ENCODE measurements at places on chromosomes 5 and 9.
A peak's percentile ranks its signal among the peaks of the same experiment; 100 is the strongest.

DNA sequence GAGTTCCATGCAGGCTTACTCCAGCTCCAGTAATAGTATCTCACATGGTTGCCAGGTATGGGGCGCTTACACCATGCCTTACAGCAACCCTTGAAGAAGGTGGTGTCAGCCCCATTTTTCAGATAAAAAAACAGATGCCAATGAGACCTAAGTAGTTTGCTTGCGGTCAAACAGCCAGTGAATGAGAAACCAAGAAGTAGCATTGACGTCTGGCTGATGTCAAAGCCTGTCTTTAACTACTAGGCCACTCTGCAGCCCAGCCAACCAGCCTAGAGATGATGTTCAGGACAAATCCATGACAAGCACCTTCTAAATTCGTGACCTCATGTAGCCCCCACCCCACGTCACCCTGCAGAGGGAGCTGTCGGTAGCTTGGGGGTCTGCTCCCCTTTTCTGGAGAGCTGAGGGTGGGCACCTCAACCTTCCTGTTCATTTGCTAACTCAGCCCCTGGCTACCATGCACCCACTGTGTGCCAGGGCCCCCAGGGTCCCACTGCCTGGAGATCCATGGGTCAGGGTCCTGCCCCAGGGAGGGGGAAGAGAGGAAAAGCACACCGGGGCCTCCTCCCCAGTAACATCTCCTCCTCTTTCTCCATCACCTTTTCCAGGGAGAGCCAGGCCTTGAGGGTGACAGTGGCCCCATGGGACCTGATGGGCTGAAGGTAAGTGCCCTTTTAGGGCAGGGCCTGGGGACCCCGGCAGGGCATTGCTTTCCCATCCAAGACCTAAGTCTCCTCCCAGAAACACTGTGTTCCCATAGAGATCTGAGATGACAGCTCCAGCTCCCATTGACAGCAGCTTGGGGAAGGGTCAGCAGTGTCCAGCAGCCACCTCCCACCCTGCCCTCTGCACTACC lies 52.5 kb upstream of the ORM1 start:
- no peak for DNase-seq

GRCh38 chr5:103375350-103375749 lies 116.8 kb downstream of the MACIR start:
- DNase-seq: no peak

DNA sequence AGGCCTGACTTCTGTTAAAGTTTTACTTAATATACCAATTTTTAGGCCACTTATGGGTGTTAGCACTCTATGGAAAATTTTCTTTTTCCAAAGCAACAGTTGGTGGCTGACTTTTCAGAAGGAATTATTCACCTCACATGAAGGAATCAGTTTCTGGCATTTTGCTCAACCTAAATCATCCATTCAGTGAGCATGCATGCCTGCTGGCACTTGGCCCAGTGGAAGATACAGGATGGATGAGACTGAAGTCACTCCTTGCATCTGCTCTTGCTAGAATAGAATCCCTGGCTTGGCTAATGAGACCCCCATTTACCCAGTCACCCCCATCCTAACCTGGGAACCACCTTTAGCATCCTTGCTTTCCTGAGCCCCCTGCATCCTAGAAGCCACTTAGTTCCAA lies 131.7 kb downstream of the WDR41 start:
- no peak for DNase-seq

DNA sequence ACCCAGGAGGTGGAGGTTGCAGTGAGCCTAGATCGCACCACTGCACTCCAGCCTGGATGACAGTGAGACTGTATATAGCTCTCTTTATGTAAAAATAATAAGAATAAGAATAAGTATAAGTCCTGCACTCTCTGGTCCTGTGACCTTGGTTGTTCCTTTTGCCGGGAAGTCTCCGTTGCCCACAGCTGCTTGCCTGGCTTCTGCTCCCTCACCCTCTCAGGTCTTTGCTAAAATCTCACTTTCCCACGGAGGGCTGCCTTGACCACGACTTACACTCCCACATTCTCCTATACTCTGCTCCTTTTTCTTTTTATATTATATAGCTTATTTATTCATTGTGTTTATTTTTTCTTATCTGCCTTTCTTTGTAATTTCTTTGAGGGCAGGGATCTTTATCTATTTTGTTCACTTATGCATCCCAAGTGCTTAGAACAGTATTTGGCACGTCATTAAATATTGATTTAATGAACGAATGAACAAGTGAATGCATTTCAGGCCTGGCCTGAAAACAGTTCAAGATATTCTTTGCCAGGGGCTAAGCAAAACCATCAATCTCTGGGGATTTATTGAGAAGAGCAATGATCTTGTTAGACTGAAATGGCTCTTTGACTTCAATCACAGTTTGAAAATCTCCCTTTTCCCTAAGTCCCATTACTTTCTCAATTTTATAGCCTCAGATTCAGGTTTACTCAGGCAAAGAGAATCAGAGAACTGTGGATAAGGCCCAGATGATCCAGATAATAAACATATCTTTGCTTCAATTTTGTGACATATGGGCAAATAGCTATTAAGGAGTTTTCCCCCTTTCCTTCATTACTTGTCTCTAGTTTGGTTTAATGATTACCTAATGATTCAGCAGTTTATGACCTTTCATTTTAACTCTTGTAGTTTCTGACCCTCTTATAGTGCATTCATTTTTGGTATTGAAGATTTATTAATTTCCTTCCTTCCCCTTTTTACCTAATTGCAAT lies 60.8 kb upstream of the TMC1 start:
- DNase-seq: peak; percentile 34

DNA sequence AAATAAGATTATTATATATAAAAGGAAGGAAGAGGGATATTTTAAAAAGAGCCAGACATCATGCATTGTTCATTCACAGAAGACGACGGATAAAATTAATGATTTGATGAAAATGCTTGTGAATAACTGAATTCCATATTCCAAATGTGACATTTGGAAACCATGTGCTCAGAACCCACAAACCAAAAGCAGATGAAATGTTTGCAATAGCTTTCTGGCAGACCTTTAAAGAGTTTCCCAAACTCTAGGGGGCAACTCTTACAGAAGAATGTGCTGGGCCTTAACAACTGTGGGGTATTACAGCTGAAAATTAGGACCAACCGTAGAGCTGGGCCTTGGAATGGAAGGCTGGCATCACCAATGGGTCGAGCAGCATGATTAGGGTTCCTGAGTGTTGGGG lies 471.0 kb downstream of the EFNA5 start:
- DNase-seq: no peak

DNA sequence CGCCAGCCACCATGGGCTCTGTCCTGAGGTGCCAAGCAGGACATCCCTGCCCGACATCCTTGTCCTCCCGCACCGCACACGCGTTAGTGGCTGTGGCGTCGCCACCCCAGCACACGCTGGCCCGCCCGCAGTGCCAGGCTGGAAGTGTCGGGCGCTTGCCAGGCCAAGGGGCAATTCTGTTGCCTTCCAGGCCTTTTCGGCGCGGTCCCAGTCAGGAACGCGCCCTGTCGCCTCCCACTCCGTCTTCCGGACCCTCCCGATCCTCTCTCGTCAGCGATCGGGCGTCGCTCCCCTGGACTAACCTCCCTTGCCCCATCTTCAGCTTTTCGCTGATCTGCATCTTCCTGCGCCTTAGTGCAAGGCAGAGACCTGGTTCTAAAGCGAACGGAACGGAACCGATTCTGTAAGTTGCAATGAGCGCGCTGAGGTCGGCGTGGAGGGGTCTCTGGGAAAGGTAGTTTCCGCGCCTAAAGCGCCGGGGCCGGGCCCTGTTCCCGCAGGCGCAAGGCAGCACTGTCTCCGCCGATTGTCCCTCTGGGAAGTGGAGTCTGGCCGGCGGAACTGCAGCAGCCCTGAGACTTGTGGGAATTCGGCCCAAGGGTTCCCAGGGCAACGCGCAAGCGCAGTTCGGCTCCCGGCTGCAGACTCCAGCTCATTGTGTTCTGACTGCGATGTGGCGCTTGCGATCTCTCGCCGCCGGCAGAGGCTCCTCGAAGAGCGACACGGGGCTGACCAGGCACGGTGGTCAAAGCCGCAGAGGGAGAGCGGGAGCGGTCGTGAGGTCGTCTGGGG lies at the start of gene ZNF454:
ZNF454 (plus strand) TSS at position 630 of the 792 bp plus-strand sequence. CDS start 1,594 bp downstream, outside the sequence.
- DNase-seq: no peak

DNA sequence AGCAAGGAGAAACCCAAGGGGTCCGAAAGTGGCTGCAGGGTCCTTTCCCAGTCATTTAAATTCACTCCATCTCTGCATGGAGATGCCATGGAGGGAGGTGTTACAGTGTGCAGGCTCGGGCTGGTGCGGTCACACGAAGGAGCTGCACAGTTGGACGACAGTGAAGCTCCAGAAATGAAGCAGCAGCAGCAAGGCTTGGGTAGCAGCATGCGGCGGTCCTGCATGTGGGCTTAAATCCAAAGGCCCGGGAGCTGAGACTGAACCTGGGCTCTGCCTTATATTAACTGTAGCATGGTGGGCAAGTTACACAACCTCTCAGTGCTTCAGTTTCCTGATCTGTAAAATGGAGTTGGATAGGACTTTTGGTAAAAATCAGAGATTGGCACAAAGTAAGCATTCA lies 51.4 kb downstream of the APBA1 start:
- DNase-seq: no peak

GRCh38 chr9:27427272-27427643 lies 96.8 kb upstream of the IFNK start:
- DNase-seq: peak; percentile 34

DNA sequence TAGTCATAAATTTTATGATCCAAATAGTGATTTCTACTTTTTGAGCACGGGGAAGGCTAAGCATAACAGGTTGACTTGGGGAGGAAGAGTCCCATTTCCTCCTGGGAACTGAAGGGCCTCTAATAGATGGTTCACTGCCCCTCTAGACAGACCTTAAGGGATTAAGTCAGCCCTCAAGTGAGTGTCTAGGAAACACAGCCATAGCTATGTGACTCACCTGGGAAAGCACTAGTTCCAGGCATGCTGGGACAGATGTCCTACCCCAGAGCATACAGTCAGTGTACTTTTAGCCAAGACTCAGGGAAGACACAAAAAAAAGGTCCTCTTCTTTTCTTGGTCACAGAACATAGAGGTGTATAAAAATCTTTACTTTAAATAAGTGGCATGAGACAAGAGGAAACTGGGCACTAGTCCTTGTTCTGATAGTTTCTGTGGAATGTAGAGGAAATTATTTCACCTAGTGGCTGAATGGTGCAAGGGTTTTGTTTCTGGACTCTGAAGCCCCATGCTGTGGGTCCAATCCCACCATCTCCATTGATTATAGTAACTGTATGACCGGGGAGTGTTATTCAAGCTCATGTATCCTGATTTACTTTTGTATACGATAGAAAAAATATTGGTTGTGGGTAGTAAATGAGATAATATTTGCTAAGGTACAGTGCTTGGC lies 86.0 kb downstream of the NREP start:
- no peak for DNase-seq

DNA sequence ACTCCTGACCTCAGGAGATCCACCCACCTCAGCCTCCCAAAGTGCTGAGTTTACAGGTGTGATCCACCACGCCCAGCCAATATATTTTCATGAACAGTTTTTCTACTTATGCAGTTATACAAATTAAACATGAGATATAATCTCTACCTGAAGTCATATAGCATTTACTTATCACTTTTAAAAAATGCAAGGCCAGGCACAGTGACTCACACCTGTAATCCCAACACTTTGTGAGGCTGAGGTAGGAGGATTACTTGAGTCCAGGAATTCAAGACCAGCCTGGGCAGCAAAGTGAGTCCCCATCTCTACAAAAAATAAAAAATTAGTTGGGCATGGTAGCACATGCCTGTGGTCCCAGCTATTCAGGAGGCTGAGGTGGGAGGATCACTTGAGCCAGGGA lies 164.7 kb upstream of the LHFPL2 start:
- no peak for DNase-seq

- DNase-seq: no peak
These were observed 115.3 kb downstream of the CD180 start for GRCh38 chr5:67081261-67081660.

All from SW480 (cell line).